ENCODE measurements at places on chromosomes 16 and 17.

- DNase-seq = no peak
Observed at GRCh38 chr16:85151603-85152413, 39.5 kb upstream of the CIBAR2 start.

- DNase-seq = no peak
Observed at GRCh38 chr17:76631821-76632565, 11.6 kb downstream of the ST6GALNAC1 start.

DNA sequence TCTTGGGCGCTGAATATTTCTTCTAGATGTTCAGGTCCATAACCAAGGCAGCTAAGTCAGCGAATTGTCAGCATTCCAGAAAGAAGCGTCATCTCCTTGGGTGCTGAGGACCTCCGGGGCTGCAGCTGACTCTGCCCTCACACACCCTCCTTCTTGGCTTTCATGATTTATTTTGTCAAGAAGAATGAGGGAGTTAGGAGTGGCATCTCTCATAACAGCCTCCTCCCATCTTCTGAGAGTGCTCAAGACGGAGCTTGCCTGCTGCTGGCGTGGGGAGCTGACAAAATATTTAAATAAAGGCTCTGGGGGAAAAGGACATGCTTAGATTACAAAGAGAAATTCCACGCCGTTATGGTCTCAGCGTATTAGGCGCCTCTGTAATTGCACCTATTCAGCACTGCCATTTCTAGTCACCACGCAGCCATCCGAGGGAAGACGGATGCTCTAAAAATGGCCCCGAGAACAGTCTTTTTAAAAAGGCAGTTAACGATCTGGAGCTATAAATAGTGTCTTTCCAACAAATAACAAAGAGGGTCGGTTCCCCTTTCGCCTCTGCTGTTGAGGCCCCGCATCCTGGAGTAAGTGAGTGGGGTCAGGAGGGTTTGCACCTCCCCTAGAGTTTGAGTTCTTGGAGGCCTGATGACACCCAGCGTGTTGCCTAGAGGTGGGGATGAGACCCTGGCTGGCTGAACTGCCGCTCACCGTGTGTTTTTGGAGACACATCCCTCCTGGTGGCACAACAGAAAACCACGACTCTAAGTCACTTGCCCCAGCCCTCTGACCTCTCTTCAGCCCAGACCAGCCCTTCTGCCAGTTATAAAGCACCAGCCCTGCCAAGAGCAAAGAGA lies 187.0 kb downstream of the CCDC182 start:
- DNase-seq = no peak

DNA sequence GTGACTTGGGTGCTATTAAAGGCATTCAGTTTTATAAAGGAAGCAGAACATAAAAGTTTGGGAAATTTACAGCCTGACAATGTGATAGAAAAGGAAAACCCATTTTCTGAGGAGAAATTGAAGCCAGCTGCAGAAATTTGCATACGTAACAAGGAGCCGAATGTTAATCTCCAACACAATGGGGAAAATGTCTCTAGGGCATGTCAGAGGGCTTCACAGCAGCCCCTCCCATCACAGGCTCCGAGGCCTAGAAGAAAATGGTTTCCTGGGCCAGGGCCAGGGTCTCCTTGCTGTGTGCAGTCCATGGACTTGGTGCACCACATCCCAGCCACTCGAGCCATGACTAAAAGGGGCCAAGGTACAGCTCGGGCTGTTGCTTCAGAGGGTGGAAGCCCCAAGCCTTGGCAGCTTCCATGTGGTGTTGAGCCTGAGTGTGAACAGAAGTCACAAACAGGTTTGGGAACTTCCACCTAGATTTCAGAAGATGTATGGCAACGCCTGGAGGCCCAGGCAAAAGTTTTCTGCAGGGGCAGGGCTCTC lies 23.9 kb upstream of the TOM1L1 start:
- DNase-seq = no peak

GRCh38 chr16:82562183-82562683 lies 64.5 kb upstream of the CDH13 start:
- no peak for DNase-seq

GRCh38 chr17:74148446-74148845 lies 55.0 kb upstream of the RPL38 start:
- no peak for DNase-seq

DNA sequence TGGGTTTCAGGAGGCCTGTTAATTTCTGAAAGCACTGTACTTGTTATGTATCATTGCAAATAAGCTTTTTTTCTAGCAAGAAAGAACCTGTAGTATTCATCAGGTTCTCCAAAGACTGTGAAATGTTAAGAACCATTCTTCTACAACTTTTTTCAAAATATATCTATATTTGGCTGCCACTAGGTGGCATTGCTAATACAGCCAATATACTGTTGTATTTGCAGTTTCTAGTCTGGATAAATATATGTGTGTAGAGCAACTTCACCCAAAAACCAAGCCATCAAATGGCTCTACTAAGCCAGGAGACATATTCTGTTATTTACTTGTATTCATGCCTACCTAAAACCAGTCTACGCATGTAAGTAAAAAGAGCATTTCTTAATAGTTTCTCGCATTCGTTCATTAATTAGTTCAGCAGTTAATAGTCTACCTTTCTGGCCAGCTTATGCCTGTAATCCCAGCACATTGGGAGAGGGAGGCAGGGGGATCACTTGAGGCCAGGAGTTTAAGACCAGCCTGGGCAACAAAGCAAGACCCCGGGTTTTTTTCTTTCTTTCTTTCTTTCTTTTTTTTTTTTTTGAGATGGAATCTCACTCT lies 39.5 kb downstream of the VMP1 start:
- DNase-seq = no peak

GRCh38 chr16:73053364-73054124 lies 5.6 kb upstream of the ZFHX3 start:
- DNase-seq = peak; percentile 69

DNA sequence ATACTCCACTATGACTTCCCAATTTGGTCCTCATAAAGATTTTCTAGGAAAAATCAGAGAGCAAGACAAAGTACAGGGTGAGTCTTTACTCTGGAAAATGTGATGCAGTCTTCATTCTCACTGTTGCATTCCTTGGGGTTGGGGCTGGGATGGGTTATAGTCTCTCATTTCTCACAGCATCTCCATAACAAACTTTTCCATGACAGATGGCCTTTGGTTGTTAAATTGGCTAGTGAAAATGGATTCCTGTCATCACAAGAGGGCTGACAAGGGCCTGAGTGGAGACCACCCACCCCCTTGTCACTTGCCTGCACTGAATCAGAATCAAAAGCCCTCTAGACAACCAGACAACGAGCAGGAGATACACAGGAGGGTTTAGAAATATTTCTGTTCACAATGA lies 174.6 kb downstream of the AATF start:
- DNase-seq = peak; percentile 14

GRCh38 chr16:1102921-1103635 lies 7.0 kb upstream of the C1QTNF8 start:
- DNase-seq = no peak

GRCh38 chr17:61352781-61353491 lies 46.7 kb upstream of the TBX2 start:
- DNase-seq = no peak

DNA sequence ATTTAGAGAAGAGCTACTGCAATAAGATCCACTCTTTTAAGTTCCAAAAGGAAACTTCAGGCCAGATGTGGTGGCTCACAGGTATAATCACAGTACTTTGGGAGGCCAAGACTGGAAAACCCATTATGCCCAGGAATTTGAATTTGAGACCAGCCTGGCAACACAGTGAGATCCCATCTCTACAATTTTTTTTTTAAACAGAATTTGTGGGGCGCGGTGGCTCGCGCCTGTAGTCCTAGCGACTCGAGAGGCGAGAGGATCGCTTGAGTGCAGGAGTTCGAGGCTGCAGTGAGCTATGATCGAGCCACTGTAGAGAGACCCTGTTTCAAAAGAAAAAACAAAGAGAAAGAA lies 793 bp downstream of the COG7 start:
- no peak for DNase-seq

DNA sequence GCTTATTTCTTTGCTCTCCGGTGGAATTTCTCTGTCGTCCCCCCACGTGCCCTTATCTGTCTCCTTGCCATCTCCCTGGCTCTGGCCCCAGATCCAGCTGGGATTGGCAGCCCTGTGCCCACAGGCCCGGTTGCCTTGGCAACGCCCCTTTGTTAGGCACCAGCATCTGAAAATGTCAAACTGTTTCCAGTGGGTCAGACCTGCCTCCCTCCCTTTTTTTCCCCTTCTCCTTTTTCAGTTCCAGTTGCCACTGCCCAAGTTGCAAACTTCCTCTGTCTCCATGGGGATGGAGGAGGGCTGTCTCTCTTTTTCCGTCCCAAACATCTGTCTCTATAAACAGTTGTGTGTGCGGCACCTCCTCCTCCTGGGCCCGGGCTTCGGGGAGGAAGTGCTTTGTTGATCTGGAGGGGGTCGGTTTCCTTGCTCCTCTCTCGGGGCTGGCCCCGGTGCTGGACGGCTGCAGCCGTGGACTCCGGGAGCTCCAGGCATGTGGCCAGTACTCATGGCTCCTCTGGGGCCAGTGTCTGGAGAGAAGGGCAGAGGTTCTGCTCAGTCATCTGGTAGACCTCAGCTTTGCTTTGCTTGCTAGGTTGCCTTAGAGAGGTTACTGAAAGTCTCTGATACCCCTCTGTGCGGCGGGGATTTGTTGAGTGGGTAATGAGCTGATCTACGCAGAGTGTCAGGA lies 35.3 kb downstream of the SOCS3 start:
- no peak for DNase-seq

- DNase-seq = no peak
Observed at GRCh38 chr17:34997355-34997862, 17.1 kb downstream of the LIG3 start.

GRCh38 chr17:20087538-20088250 lies 78.5 kb downstream of the SPECC1 start:
- DNase-seq = no peak

GRCh38 chr16:66549284-66550131 lies at the start of gene TK2:
TK2 (minus strand) TSS chr16:66550122; CDS start chr16:66550061, 61 bp downstream.
- DNase-seq = peak; percentile 71

DNA sequence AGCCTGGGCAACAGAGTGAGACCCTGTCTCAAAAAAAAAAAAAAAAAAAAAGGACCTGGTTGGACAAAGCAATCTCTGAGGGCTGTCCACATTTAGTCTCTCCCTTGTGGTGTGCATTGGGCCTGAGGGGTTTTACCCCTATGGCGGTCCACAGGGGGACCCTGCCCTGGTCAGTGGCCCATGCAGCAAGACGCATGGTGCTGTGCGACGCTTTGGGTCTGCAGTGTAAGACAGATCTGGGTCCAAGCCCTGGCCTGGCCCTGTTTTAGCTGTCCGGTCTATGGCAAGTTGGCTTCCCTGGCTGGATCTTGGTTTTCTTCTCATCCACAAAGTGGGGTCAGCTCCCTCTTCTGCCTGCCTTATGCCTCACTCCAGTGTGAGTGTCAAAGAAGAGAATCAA lies 123.2 kb upstream of the NLRP1 start:
- no peak for DNase-seq

GRCh38 chr16:88424587-88425235 lies 28.4 kb upstream of the ZFPM1 start:
- DNase-seq = peak; percentile 49

GRCh38 chr16:51010817-51011216 lies 140.3 kb downstream of the SALL1 start:
- DNase-seq = no peak

- DNase-seq = no peak
Observed at GRCh38 chr16:85190572-85190971, 78.3 kb upstream of the CIBAR2 start.

DNA sequence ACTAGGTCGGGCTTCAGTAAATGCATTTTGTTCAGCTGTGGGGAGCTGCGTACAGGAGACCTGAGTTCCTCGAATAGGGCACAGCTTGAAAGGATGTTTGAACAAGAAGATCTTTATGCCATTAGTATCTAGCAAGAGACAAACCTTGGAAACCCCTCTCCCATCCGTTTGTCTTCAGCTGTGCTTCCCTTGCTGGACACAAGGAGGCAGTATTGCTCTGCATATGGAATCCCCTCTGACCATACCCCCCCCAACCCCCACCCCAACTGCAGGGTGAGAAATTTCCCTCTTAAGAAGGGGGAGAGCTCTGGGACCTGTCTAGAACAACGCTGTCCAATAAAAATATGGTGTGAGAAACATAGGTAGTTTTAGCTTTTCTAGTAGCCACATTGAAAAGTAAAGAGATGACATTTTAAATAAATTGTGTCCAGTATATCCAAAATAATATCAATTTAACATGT lies 1.6 kb downstream of the MRM1 start:
- peak; percentile 74 for DNase-seq

- no peak for DNase-seq
Observed at GRCh38 chr16:30838876-30839471, 52.0 kb upstream of the ZNF629 start.

GRCh38 chr16:31527734-31528274 lies at the start of gene AHSP:
AHSP (plus strand) TSS chr16:31527900; CDS start chr16:31528140, 240 bp downstream.
- no peak for DNase-seq

GRCh38 chr17:6780001-6780400 lies 4.0 kb downstream of the FBXO39 start:
- DNase-seq = no peak

DNA sequence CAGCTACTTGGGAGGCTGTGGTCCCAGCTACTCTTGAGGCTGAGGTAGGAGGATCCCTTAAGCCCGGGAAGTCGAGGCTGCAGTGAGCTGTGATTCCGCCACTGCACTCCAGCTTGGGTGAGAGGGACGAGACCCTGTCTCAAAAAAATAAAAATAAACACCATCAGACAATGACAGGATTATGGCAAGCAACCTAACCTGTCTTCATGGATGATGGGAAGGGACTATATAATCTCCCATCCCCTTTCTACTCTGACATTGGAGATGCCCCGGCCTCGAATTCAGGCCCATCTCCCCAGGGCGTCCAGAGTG lies 893 bp downstream of the TRIM25 start:
- DNase-seq = no peak

GRCh38 chr16:64853551-64853950 lies 268.3 kb downstream of the CDH11 start:
- DNase-seq = no peak

DNA sequence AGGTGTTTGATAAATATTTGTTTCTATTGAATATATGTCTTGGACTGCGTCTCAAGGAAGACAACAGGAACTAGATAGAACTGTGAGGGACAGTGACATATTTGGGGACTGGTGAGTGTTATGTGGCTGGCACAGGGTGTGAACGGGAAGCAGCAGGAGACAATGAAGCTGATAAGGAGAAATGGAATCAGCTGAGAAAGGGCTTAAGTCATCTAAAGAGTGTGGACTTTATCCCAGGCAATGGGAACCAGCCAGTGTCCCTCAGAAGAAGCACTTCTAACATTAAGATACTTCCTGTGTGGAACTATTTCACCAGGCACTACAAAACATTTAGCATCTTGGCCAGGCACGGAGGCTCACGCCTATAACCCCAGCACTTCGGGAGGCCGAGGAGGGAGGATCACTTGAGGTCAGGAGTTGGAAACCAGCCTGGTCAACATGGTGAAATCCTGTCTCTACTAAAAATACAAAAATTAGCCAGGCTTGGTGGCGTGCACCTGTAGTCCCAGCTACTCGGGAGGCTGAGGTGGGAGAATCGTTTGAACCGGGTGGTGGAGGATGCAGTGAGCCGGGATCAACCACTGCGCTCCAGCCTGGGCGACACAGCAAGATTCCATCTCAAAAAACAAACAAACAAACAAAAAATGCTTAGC lies 41.2 kb downstream of the ARHGAP17 start:
- DNase-seq = no peak

All from SK-N-DZ (cell line).